ENCODE measurements at places on chromosomes 3 and 15. TPM values are rescaled to one million over a fixed set of nuclear protein-coding genes. Genes with fewer than 3 reads are reported as not detected.

- no peak for DNase-seq
These were observed 385.3 kb downstream of the PDCD6IP start for GRCh38 chr3:34183611-34184340.

GRCh38 chr3:190718097-190718496, 144.4 kb downstream of the GMNC start:
- no peak for DNase-seq

The LRRIQ4 gene
- total RNA-seq, result 0.74 TPM

DNA sequence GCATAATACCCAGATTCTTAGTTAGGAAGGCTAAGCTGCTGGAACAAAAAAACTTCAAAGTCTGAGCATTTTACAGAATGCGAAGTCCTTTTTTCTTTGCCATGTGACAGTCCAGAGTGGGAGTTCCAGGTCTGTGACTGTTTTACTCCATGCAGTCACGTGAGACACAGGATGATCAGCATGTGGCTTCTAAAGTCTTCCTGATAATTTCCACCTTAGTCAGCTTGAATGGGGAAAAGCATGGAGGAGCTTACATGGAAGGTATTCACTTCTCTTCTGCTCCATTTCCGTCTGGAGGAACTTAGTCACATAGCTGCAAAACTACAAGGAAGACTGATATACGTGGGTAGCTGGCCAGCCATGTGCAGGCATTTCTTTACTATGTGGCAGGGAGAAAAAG, 1.7 kb downstream of the SNTN start:
- DNase-seq, result no peak

GRCh38 chr15:40466426-40467260, 4.1 kb upstream of the CHST14 start:
- no peak for DNase-seq

The ANKRD34C gene
- not detected for total RNA-seq

- no peak for DNase-seq
These were observed 1.7 kb downstream of the FBXO40 start for GRCh38 chr3:121594850-121595249.
